ENCODE measurements at places on chromosomes 12 and 14. TPM values are rescaled to one million over a fixed set of nuclear protein-coding genes. Genes with fewer than 3 reads are reported as not detected.

DNA sequence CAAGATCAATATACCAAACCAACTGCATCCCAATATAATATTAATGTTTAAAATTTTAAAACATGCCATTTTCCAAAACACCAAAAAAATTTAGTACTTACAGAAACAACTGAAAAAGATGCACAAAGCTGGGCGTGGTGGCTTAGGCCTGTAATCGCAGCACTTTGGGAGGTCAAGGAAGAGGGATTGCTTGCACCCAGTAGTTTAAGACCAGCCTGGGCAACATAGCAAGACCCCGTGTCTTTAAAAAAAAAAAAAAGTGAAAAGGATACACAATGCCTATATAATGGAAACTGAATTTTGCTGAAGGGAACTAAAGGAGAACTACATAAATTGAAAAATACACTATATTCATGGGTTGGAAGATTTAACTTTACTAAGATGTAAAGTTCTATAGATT is 149.5 kb downstream of the RMST start:
- DNase-seq, result no peak

PTGDR gene
- not detected for total RNA-seq

GLTP gene
- total RNA-seq, result 37.9 TPM

RNASE3 gene
- not detected for total RNA-seq

DNA sequence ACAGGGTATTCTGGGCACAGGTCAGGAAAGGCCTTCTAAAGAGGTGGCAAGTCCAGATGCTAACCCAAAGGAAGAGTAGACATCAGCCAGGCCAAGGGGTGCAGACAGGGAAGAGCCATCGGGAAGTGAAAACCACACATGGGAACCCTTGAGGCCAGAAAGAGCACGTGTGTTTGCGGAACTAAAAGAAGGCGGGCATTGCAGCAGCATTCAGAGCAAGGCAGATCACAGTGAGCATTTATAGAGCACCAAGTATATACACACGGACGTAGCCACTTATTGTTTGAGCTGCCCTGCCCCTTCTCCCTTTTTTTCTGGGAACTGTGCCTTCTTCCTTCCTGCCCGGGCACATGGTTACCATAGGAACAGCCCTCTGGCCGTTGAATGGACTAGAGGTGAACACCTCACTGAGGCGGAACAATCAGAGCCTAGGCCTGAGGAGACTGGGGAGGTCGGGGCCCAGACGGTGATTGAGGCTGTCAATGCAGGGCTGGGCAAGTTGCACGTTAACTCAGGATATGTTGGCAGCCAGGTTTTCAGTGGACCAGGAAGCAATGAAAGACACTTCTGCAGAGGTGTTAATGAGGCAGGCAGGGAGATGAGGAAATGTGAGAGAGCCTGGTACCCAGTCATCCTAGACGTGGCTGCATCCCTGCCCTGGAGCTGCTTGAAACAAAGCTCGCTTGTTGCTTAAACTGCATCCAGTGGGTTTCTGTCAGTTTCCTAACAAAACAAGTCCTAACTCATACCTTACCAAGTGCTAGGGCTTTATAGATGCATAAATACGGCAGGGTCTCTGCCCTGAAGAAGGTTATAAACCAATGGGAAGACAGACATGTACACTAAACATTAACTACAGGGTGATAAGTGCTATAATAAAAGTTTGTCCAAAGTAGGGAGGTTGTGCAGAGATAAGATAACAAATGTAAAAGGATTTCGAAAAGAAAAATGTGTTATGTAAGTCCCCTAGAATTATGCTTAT is 34.2 kb downstream of the MOAP1 start:
- no peak for DNase-seq

DNA sequence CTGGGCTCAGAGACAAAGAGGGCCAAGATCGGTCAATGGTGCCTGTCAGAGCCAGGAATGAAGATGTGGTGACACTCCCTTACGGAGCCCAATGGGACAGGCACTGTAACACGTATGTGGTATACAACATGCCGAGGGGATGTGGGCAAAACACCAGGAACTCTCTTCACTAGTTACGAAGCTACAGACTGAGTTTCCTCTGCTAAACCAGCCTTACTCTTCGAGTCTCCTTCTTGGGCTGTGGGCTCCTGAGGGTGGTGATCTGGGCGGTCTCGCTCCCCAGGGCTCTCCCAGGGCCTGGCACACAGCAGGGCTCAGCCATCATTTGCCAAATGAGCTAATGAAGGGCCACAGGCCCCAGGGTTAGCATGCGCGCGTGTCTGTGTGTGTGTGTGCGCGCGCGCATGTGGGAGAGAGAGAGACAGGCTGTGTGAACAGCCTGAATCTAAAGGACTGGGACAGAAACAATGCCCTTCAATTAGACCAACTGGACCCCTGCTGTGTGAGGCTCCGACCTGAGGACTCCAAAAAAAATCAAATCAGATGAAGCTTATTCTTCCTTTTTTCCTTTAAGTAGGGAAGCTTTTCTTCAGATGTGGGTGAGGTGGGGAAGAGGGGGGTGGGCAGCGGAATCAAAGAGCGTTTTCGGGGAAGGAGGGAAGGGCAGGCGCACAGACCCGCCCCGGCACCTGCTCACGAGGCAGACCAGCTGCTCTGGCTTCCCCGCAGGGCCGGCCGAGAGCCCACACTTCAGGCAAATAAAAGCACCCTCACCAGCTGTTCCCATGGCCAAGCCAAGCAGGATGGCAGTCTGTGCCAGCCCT is 42.5 kb downstream of the CCDC88C start:
- no peak for DNase-seq

DNA sequence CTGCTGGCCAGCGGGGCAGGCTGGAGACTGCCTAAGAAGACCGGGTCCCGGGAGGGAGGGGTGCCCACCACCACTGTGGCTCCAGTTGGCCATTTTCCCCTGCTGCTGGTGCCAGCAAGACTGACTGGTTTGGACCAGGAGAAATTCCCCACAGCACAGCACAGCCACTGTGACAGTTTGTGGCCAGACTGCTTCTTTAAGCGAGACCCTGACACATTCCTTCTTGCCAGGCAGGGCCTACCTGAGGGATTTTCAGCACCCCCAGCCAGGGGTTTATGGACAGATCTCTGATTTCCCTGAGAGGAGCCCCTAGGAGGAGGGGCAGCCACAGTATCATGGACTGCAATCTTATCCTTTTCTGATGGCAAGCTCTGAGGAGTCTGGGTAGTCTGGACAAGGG is 15.5 kb downstream of the GLIPR1L1 start:
- no peak for DNase-seq

DNA sequence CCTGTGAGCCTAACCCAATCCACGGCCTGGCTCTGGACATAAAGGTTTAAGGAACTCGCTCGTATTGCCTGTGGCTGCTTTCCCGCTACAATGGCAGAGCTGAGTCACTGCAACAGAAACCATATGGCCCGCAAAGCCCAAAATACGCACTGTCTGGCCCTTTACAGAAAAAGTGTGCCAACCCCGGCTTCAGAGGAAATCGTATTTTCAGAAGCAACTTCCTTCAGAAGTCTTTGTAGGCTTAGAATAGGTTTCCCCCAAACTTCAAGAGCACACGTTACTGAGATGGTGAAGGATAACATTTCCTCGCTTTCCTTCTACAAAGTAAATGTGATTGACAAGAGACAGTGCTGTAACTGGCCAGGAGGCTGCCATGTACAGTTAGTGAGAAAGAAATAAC is 34.8 kb upstream of the TESC start:
- DNase-seq, result no peak

- no peak for DNase-seq
Observed at GRCh38 chr12:80704420-80704819, 3.0 kb upstream of the MYF6 start.

DNA sequence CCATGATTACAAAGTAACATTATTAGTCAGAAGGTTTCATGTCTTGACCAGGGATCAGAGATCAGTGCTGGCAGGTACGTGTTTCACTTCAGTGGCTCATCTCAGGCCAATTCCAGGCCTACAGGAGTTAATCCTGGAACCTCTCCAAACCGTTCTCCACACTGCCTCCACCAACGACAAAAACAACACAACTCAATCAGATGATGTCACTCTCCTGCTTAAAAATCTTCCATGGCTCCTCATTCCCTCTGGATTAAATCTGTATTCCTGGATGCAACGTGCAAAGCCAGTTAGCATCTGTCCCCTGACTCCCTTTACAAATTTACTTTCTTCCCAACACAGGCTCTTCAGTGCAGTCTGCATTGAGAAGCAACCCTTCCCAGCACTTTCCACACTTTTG is 34.3 kb upstream of the TXNRD1 start:
- no peak for DNase-seq

DNA sequence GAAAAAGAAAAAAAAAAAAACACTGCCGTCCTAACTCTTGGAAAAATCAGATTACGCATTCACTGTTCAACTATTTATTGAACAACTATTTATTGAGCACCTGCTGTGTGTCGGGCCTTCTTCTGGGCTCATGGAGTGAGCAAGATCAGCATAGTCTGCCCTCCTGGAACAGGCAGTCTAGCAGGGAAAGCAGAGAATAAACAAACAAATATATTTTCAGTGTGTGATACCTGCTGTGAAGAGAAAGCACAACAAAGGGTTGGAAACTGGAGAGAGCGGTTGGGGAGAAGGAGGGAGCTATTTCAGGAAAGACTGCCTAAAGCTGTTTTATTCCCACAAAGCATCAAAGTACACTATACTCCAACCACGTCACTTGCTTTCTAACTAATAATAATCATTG is 10.8 kb downstream of the PROX2 start:
- no peak for DNase-seq

DNA sequence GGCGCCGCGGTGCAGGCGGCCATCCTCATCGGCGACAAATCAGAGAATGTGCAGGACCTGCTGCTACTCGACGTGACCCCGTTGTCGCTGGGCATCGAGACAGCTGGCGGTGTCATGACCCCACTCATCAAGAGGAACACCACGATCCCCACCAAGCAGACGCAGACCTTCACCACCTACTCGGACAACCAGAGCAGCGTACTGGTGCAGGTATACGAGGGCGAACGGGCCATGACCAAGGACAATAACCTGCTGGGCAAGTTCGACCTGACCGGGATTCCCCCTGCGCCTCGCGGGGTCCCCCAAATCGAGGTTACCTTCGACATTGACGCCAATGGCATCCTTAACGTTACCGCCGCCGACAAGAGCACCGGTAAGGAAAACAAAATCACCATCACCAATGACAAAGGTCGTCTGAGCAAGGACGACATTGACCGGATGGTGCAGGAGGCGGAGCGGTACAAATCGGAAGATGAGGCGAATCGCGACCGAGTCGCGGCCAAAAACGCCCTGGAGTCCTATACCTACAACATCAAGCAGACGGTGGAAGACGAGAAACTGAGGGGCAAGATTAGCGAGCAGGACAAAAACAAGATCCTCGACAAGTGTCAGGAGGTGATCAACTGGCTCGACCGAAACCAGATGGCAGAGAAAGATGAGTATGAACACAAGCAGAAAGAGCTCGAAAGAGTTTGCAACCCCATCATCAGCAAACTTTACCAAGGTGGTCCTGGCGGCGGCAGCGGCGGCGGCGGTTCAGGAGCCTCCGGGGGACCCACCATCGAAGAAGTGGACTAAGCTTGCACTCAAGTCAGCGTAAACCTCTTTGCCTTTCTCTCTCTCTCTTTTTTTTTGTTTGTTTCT is 1.7 kb downstream of the HSPA2 start:
- no peak for DNase-seq

- no peak for DNase-seq
Observed at GRCh38 chr14:80535171-80535570, 323.9 kb upstream of the DIO2 start.

DNA sequence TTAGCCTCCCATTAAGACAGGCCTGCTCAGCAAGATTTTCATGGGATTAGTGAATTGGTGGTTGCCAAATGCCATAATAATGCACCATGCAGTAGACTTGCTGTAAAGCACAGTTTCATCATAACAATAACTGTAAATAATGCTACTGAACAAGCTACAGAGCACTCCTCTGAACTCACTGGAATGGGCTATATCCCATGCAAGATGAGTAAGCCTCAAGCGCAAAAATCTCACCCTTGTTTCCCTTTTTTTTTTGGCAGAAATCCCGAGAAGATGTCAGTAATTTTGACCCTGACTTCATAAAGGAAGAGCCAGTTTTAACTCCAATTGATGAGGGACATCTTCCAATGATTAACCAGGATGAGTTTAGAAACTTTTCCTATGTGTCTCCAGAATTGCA is 145.9 kb upstream of the HIF1A start:
- DNase-seq, result no peak

KRT3 gene
- total RNA-seq, result not detected

- DNase-seq, result no peak
Observed at GRCh38 chr12:50120521-50120920, 8.5 kb downstream of the COX14 start.

DNA sequence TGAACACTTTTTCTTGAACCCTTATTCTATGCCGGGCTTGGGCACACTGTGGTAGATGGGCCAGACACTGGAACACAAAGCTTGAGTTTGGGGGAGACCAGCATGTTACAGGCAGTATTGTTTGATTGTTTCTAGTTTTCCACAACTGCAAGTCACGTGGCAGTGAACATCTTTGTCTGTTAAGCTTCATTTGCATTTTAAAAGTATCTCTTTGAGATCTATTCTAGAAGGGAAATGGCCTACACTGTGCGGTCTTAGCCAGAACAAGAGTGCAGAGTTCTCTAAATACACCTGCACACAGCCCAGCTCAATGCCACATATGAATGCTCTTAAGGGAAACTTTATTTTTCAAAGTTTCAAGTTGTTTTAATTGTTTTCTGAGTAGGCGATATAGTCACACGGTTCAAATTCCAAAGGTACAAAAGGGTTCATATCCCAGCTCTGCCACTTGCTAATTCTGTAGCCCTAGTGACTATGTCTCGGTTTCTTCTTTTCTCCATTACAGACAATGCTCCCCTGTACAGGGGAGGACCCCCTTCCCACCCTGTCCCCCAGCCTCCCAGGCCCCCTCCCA is 24.9 kb downstream of the RIN3 start:
- DNase-seq, result no peak

GRCh38 chr12:117045160-117046010 is 53.8 kb downstream of the TESC start:
- no peak for DNase-seq

ANKRD13A gene
- 155 TPM for total RNA-seq

- DNase-seq, result no peak
Observed at GRCh38 chr12:7948589-7949260, 12.7 kb upstream of the SLC2A3 start.

NOVA1 gene
- not detected for total RNA-seq

DNA sequence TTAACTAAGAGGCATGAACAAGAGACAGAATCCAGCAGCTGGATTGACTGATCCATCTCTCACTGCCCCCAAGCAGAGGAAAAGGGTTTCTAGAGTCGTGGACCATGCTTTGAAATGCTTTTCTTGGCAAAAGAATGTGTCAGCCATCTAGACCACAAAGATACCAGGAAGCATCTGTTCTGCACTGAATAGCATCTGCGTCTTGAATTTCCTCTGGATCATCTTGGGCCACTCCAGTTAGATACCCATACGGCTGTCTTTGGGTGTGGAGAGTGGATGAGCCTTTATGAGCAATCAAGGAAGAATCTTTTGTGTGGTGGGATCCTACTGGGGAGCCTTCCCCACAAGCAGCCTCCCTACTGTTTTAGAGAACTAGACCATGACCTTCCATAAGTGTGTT is 16.0 kb upstream of the RFX4 start:
- no peak for DNase-seq

ANKRD33 gene
- not detected for total RNA-seq

GNB3 gene
- total RNA-seq, result 0.19 TPM

ZDHHC22 gene
- not detected for total RNA-seq

SLC6A13 gene
- total RNA-seq, result 0.12 TPM
